ENCODE measurements at places on chromosomes 1 and 21. TPM values are rescaled to one million over a fixed set of nuclear protein-coding genes. Genes with fewer than 3 reads are reported as not detected.

- ATAC-seq, result no peak
Measured at GRCh38 chr1:207205614-207206061, 101.6 kb downstream of the C4BPA start.

GRCh38 chr1:191348328-191348727 is 809.9 kb upstream of the RGS18 start:
- no peak for ATAC-seq

KRTAP21-2 gene
- not detected for total RNA-seq

DNA sequence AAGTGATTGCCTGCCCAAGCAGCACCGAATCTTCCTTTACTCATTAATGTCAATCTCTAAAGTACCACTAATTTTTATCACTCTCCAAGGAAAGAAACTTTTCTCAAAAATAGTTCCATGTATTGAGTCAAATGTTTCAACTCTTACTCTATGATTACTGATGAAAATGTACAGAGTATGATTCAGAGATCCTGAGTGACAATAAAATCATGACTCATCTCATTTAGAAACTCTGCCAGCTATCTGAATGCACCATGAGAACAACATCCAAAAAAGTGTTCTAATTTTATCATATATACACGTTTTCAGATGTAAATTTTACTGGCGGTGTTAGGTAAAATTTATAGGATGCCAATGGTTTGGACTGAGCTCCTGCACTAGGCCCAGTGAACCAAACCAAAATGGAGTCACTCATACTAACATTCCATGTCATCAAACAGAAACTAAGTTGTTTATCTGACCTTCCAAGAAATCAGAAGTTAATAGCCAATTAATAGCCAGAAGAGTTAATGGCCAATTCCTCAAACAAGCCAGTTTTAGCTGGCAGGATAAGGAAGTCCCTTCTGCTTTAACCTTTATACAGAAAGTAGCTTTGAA is 22.6 kb downstream of the PLPPR5 start:
- ATAC-seq, result no peak

DNA sequence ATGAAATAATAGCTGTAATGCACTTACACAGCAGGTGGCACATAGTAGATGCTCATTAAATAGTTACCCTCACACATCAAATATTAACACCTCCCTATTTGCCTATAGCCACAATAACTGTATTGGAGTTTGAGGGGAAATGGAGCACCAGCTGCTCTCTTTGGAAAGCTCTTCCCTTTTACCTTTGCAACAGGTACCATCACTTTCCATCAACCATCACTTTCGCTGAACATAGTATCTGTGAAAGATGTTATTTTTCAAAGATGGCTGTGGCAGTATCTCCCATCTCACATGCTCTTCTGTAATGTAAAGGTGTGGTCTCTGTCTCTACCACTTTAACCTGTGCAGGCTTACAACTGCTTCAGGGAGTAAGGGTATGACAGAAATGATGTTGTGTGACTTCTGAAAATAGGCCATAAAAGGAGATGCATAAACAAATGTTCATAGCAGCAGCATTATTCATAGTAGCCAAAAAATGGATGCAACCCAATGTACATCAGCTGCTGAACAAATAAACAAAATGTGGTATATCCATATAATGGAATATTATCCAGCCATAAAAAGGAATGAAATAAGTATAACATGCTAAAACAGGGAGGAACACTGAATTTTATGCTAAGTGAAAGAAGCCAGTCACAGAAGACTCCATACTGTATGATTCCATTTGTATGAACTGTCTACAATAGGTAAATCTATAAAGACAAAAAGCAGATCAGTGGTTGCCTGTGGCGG is 288.3 kb downstream of the AKT3 start:
- ATAC-seq, result no peak
